Caki2 (cell line): ENCODE measurements at places on chromosomes 1 and 21. TPM values are rescaled to one million over a fixed set of nuclear protein-coding genes. Genes with fewer than 3 reads are reported as not detected.
A peak's percentile ranks its signal among the peaks of the same experiment; 100 is the strongest.

LCE1C gene
- total RNA-seq = not detected in 2 replicates

PADI3 gene
- 82.9 and 83.2 TPM in 2 replicates for total RNA-seq

PCAT6 gene
- total RNA-seq = not detected in 2 replicates

SLC45A3 gene
- 2.2 and 2.3 TPM in 2 replicates for total RNA-seq

SV2A gene
- 0.09 TPM in 1 of 2 replicates, not detected in the other for total RNA-seq

DNA sequence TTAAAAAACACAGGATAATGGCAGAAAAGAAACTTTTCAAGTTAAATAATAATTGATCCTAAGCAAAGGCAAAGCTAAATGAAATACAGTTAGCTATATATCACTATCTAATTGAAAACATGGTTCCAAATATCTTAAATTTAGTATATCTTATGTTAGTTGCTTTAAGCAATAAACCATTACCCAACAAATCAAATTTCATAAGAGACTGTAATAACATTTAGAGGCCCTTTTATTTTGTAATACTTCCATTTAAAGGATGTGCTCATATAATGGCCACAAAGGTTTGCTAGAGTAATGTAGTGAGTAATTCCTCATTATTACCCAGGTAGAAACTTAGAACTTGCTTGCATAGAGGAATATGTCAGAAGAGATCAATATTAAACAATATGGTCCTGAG, 32.3 kb downstream of the RPL5 start:
- DNase-seq = no peak

DNA sequence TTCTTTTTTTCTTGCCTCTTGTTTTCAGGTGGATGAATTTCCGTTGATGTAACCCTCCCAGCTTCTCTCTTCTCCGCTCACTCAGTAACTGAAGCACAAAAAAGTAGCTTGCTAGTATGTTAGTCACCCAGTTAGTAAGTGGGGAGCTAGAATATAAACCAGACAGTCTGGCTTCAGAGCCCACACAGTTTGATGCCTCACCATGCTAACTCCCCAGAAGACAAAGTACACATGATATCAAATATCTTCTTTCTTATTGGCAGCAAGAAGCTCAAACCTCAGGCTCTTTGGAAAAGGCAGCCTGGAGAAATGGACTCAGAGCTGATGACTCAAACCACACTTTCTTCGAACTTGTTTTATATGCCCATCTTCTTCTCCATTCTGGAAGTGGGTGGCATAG, 187.5 kb upstream of the PLXNA2 start:
- no peak for DNase-seq

DNA sequence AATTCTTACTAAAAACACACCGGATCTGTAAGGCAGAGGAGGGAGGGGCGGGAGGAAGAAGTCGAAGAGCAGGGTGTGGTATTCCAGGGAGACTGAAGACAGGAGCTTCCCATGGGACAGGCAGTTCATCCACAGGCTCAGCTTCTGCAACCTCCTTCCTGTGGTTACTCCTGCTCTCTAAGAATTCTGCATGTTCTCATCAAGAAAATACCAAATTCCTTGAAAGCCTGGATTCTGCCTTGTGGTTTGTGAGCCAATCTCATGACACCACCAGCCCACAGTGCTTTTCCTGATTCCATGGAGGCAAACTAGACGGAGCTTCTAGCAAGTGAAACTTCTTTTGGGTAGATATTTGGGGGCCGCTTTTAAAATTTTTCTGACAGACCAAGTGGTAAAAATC, 1.1 kb upstream of the ST6GALNAC3 start:
- no peak for DNase-seq

- DNase-seq = no peak
Measured at GRCh38 chr1:190043655-190044054, 434.0 kb downstream of the BRINP3 start.

GRCh38 chr21:43855955-43856354, 9.1 kb upstream of the AGPAT3 start:
- no peak for DNase-seq

DNA sequence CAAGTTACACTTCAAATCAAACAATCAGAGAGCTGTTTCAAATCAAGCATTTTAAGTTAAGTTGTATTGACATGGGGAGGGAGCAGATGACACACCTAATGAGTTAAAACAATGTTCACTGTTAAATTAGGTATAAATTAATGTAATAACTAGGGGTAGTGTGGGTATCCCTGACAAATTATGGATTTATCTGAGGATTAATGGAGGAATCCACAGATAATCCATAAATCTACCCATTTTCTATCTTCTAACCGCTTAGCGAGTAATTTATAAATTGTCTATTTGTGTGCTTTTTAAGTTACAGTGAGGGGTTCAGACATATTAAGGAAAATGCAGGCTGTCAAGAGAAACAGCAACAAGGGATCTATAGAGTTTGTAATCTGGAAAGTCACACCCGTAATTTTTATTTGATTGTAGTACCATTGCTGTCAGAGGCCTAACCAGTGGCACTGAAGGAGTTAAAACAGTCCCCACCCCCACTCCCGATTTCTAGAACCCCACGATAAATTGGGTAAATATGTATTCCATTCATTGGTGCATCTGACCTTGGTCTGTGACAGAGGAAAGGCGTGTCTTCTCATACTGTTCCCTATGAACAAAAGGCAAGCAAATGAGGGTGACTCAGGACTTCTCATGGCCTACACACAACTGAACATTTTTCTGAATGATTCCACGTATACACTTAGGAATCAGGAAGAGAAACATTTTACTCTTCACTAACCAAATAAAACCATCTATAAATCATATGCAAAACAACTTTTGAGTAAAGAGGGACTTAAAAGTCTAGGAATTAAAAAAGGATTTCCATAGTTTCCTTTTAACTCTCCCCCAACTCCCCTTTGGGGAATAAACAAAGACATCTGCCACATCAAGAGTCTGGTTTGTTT, 7.4 kb downstream of the IRF2BP2 start:
- DNase-seq = peak; percentile 93

DNA sequence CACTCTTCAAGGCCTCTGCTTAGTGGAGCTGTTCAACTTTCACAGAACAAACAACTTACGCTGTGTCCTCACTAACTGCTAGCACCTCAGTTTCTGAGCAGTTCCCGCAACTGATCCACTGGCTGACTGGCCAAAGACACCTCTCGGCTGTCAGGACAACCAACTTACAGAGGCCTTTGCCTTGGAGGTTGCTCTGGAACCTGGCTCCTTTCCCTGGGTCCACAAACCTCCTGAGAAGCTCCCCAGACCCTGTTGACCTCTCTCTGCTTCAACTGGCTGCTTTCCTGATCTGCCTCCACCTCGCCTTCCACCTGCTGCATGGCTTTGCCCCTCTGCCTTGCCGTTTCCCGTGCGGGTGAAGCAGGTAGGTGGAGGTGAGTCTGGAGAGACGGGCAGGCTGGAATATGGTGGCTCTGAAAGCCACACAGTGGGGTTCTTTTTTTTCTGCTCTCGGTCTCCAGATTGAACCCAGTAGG, 13.0 kb downstream of the BTBD19 start:
- DNase-seq = no peak

GRCh38 chr1:105678334-105678733, 1378.1 kb upstream of the PRMT6 start:
- DNase-seq = peak; percentile 51

GRCh38 chr1:215710036-215710898, 143.2 kb downstream of the KCTD3 start:
- peak; percentile 12 for DNase-seq

- no peak for DNase-seq
Measured at GRCh38 chr21:45248893-45249381, 38.8 kb downstream of the POFUT2 start.

DNA sequence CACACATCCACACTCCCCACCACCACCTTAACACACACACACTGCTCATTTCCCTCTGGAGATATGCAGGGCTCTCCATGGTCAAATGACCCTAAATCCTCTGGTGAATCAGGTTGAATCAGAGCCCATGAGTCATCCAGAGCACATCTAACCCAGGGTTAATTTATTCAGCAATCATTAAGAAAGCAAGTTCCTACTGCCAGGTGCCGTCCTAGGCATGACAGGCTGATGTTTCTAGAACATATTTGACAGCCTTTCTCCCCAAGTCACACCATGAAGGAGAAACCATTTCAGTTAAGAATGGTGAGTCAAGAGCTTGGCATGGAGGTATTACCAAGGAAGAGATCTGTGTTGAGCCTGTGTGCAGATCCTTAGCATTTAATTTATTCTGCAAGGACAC, 194.3 kb upstream of the CAMK1G start:
- DNase-seq = peak; percentile 84

DNA sequence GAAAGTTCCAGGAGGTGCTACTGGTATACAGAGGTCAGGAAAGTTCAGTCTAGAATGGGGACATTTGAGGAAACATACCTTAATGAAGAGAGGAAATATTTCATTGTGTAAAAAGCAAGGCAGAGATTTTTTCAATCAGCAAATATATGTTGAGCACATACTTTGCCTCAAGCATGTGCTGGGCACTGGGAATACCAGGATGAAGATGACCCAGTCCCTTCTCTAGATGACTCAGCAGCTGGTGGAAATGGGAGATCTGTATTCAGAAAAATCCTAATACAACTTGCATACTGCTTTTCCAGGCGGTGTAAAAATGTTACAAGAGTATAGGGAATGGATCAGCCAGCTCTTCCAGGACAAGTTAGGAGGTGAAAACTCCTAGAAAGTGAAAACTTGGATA, 229.3 kb downstream of the FGGY start:
- no peak for DNase-seq

DNA sequence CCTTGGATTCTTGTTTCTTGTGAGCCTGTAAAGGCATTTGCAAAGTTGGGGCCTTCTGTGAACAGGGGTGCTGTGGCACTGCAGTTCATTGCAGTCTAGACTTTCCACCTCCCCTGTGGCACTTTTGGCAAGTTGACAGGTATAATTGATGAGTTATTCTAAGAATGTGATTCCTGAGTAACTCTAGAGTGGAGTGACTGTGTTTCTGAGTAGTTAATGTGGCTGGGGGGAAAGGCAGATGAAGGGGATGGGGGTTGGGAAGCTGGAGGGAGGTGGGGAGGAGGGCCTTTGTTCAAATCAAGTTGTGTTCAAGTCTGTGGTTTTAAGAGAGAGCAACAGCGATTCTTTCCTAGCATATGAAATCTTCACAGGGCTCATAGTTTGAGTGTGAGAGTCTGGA, 32.9 kb downstream of the PBX1 start:
- DNase-seq = peak; percentile 57

GRCh38 chr1:204744107-204744779, 58.7 kb upstream of the LRRN2 start:
- DNase-seq = no peak

DNA sequence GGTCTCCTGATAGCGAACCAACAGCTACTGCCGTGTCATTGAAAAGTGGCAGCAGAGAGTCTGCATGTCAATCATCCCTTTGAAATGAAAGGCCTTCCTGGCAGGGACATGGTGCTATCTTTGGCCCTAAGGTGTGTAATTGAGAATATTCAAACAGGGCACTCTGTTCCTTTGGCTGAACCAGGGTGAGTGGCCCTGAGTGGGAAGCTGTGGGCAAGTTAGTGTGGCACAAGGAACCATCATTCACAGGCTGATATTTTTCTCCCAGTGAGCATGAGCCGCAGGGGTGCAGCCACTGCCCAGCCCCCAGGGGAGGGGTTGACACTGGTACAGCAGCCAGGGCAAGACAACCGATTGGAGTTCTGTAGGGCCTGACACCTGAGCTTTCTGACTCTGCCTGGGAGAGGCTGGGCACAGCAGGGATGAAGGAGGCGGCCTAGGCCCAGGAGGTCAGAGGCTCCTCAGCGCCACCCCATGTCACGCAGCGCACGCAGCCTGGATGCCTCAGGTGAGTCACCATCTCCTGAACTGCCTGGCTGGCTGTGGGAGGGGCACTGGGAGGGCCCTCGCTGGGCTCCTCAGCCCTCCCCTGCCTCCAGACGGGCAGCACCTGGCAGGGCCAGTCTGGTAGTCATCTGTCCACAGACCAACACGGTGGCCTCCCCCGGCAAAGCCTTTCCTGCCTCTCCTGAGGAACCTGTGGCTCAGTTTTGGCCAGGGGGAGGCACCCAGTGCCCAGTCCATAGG, 13.2 kb downstream of the QSOX1 start:
- peak; percentile 97 for DNase-seq

DNA sequence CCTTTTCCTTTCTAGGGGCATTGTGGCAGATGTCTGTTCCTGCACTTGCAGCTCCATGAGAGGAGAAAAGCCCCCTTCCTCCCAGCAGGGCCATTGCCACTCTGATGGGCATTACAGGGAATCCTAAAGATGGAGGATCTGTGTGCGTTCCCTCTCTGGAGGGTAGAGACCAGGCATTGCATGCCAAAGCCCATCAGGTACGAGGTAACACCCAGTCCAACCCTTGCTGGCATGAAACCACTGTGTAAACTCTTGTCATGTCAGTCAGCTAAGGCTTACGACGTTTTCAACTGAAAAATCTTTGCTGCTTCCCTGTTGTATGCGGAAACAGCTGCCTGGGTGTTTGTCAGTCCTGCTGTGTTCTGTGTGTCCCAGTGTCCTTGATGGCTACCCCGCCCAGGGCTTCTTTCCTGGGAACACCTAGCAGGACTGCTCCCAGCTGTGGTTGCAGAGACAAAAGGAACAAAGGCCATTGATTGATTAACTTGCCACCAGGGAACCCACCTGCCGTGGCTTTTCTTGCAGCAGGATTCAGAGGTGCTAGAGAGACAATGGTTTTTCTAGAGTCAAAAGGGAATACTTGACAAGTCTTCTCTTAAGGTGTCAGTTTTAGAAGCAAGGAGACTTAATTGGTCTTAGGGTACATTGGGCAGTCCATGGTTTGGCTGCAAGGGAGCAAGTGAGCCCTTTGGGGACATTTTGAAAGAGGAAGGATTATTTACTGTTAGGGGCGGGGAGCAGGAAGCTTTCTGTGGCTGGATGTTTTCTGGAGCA, 24.6 kb downstream of the B3GALT5 start:
- DNase-seq = no peak

DNA sequence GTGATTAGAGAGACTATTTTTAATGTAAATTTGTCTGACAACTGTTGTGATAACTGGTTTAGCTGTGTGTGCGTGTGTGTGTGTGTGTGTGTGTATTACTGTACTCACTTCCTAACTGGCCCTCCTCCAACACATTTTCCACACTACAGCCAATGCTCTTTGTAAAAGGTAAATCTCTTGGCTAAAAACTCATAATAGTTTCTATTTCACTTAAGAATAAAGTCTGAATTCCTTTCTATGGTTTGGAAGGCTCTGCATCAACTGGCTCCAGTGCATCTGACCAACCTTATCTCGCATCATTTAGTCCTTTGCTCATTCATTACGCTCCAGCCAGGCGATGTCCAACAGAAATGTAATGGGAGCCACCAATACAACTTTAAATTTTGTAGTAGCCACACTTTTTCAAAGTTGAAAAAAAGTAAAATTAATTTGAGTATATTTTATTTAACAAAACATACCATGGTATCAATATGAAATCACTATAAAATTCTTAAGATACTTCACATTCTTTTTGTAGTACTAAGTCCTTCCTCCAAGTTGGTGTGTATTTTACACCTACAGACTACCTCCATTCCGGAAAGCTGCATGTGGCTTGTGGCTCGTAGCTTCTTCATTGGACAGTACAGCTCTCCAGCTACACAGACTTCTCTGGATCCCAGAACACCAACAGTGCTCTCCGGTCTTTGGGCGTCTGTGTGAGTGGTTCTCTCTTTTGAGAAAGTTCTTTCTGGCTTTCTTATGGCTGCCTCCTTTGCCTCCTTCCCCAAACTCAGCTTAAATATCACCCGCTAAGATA, 68.9 kb downstream of the NRIP1 start:
- DNase-seq = peak; percentile 75

- DNase-seq = no peak
Measured at GRCh38 chr1:119617751-119618691, 30.0 kb downstream of the ZNF697 start.
